ENCODE measurements at places on chromosomes 6 and 20. TPM values are rescaled to one million over a fixed set of nuclear protein-coding genes. Genes with fewer than 3 reads are reported as not detected.

DNA sequence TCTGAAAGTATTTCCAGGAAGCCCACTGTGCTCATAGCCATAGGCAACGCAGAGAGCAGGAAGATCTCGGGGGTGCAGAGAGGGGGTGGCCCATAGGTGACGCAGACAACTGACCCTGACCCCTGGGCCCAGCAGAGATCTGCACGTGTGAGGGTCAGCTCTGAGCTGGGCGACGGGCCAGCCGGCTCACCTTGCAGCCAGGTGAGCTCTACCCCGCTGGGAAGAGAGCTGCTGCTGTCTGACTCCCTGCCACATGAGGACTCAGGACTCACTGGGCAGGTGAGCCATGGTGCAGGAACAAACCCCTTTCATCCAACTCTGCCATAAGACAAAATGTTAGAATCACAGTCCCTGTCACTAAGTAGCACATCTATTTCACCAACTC lies 19.6 kb downstream of the ZBTB46 start:
- no peak for DNase-seq

- DNase-seq = no peak
Observed at GRCh38 chr20:45924391-45925261, 9.9 kb upstream of the PCIF1 start.

DNA sequence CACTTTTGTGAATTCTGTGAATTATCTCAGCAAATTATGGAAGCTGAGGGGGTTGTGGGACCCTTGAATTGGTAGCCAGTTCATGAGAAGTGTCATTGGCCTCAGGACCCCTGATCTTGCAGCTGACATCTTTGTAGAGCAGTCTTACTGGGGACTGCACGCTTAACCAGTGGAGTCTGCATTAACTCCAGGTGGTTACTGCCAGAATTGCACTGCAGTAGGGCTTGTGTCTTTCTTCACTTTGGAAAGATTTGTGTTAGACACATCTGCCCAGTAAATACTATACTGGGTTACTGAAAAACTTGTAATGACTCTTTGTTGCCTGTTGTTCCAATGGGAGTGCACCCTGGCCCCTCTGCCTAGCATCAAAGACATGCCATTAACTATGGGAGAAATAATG lies 21.2 kb upstream of the CDKN1A start:
- DNase-seq = no peak

- DNase-seq = peak; percentile 77
Observed at GRCh38 chr6:35893246-35893645, 27.7 kb downstream of the SRPK1 start.

- no peak for DNase-seq
Observed at GRCh38 chr20:56422824-56423189, 10.7 kb downstream of the CASS4 start.

- DNase-seq = peak; percentile 17
Observed at GRCh38 chr6:151847064-151847463, 39.6 kb downstream of the ESR1 start.

- peak; percentile 37 for DNase-seq
Observed at GRCh38 chr6:144013486-144013909, 5.4 kb upstream of the PLAGL1 start.

The SUPT3H gene
- 6.4 TPM for total RNA-seq

The MYO6 gene
- 6.4 TPM for total RNA-seq

The MCHR2 gene
- total RNA-seq = not detected

The ADGRB3 gene
- not detected for total RNA-seq

The SH3BGRL2 gene
- 2.2 TPM for total RNA-seq
